Naive B cell (primary cell): ENCODE measurements at places on chromosomes 7 and 10.

GRCh38 chr7:113083132-113083815, 3.4 kb downstream of the GPR85 start:
- no peak for DNase-seq

DNA sequence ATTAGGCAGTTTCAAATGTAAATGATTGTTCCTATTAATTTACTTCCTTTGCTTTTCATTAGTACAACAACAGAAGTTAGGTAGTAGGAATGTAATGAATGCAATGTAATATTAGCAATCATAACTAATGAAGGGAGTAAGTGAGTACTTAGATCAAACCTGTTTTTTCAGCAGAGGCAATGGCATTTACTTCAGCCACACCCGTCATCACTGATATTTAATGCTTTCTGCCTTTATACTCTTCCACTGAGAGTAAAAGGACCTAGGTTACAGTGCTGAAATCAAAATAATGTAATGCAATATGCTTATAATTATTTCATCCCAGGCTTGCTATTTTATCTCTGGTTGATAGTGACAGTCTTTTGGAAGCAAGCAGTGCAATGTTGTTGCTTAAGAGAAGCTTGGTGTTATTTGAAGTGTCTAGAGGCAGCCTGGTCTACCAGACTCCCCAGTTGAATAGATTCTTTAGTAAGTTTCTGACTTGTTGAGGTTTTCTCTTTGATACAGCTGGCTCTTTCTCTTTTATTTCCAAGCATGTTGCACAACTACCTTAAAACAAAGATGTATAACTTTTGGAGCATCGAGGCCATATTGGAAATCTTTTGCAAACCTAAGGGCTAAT, 149.4 kb downstream of the RNLS start:
- DNase-seq, result no peak

GRCh38 chr7:136228171-136228570, 251.0 kb upstream of the MTPN start:
- no peak for DNase-seq

DNA sequence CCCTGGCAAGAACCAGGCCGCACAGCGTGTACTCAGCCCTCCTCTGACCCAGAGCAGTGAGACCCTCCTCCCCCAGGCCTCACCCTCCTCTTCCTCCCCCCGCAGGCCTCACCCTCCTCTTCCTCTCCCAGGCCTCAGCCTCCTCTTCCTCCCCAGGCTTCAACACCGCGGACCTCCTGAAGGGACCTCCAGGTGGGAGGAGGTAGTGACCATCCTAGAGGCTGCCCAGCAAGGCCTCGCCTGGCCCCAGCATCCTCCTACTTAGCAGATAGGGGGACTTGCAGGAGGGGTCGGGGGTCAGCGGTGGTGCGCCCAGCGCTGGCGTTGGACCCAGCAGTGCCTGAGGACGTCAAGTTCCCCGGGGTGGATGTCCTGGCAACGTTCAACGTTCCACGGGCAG, 270.8 kb downstream of the ELFN1 start:
- DNase-seq, result no peak

DNA sequence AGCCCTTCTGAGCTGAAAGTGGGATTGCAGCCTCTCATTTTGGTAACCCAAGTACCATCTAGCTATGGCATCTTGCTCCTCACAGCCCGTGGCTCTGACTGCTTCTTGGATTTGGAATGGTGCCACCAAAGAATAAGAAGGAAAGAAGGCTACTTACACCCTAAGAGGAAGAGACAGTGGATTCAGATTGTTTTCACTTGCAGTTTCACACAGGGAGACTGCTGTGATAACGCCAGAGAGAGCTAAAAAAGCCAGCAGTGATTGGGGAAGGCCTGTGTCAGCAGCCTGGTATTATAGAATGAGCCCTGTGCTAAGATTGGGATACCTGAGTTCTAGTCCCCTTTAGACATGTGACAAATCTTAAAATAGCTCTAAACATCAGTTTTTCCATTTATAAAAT, 3.6 kb upstream of the LRRC4 start:
- no peak for DNase-seq

DNA sequence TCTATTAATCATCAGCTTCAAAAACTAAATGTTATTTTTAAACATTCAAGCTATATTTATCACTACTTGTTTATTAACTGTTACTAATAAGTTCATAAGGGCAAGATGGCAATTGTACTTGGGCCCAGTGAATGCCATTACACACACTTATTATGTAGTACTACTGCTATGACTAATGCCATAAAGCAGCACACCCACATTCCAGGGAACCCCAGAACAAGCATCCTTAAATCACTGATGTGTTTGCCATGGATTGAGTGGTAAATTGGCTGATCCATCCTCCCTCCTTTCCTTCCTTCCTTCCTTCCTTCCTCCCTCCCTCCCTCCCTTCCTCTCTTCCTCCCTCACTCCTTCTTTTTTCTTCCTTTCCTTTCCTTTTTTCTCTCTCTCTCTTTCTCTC, 37.4 kb upstream of the RSU1 start:
- no peak for DNase-seq

DNA sequence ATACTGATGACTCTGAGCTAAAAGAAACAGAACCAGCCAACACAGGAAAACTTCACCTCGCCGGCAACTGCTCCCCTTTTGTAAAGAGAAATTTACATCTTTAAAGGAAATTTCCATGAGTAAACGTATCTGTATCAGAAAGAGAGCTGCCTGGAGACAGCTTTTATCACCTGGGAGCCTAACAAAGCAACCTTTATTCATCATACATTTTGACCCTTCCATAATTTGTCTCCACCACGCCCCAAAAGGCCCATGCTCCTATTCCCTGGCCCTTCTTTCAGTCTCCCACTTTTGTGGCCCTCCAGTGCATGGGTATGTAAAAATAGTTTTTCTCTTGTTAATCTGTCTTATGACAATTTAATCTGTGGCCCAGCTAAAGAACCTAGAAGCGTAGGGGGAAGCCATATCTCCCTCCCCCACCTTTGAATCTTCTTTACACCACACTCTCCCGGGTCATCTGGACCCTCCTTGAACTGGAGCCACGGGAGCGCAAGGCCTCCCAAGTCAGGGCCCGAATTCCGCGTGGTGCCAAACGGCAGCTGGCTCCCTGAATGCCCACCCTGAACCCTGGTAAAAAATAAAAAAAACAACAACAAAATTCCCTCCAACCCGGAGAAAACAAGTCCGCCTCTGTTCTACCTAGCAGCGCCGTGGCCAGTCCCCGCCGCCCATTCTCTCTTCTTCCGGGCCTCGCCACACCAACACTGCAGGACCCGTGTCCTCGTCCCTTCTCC, 15.4 kb upstream of the FKBP9 start:
- DNase-seq, result no peak

- DNase-seq, result no peak
These were observed 531.0 kb upstream of the COBL start for GRCh38 chr7:51847461-51848134.

DNA sequence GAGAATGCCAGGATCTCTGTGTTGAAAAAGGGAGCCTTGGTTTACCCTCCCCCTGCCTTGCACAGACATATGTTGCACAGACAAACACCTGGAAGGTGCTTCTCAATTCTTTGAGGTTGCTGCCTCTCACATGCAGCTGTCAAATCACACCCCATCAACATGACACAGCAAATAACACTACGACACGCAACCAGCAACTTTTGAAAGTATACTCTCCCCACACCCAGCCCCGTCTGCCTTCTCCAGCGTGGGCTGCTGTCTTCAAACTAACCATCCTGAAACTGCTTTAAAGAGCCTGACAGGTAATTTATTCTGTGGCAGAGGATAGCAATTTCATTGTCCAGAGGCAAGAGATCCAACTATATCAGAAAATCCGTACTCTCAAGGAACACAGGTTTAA, 136.1 kb downstream of the PLXNA4 start:
- no peak for DNase-seq

DNA sequence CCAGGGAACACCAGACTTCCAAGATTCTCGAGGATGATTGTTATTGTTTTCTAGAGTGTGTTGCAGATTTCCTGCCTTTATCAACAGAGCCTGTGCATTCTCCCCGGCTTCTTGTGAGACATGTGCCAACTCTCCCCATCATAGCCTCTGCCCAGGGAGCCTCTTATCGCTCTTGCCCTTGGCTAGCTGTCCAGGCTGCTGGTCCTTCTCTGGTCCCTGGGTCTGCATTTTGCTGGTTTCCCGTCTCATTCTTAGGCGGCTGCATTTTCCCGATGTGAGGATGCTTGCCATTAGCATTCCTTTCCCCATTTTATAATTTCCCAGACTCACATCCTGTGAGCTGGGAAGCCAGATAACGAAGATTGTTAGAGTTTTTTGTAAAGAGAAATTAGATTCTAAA, 15.2 kb downstream of the SLC13A4 start:
- DNase-seq, result no peak

DNA sequence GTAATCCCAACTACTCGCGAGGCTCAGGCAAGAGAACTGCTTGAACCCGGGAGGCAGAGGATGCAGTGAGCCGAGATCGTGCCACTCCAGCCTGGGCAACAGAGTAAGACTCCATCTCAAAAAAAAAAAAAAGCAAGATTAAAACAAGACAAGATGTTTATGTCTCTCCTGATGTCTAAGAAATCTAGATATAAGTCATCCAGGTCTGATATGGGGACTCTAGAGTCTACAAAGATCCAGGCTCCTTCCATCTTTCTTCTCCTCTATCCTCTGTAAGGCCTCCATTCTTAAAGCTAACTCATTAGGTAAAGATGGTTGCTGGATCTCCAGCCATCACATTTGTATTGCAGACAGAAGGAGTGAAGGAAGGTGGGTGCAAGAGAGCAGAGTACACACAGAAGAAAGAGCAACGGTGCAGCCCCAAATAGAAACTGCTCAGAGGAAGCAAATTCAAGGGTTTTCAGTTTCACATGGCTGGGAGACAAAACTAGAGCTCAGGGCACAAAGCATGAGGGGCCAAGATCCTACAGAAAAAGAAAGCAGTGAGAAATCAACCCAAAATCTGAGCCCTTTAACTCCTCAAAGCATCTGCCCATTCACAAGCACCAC, 57.6 kb downstream of the USP6NL start:
- DNase-seq, result peak; percentile 44

DNA sequence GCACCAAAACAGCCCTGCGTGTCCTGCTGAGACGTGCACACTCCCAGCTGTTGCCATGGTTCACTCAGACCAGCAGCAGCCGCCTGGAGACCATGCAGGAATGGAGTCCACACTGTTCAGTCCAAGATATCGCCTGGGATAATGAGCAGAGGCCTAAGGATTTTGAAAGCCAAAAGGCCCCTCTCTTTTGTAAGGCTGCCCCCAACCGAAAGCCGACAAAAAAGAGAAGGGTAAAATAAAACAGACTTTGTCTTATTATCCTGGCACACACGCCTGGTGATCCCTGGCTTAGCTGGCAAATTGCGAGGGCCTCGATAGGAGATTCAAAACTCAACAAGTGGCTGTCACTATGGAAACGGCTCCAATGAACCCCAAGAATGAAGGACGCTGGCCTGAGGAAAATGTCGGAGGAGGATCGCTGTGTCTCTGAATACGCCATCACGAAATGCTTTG, 263.6 kb downstream of the SKIDA1 start:
- DNase-seq, result no peak

DNA sequence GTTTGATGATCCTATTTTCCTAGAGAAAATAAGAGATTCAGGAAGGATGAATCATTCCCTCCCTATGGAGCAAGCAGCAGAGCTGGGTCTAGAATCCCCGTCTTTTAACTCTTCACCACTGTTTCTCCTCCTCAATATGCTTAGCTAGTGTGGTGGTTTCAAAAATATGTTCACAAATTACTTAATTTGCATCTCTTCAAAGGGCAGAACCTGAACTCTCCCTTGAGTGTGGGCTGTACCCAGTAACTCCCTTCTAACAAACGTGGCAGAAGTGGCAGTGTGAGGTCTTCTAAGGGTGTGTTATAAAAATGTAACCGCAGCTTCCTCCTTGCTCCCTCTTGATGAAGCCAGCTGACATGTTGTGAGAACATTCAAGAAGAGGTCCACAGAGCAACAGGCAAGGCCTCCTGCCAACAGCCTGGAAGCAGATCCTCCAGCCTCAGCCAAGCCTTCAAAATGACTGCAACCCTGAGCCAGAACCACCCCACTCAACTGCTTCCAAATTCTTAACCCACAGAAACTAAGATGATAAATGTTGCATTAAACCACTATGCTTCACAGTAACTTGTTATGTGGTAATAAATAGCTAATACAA, 36.6 kb downstream of the SRPK2 start:
- DNase-seq, result peak; percentile 84

DNA sequence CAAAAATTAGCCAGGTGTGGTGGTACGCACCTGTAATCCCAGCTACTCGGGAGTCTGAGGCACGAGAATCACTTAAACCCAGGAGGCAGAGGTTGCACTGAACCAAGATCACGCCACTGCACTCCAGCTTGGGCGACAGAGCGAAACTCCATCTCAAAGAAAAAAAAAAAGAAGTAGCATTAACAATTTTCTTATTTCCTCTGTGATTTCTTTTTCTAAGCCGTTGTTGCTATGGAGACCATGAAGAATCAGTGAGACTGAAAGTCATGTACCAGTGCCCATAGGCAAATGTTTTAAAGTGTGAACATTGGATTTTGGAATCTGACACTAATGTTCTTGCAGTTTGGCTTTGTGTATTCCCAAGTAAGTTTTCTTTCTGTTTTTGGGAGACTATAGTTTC, 18.4 kb upstream of the MAP3K8 start:
- peak; percentile 83 for DNase-seq

GRCh38 chr10:4566011-4566410, 260.0 kb upstream of the AKR1E2 start:
- DNase-seq, result no peak

- DNase-seq, result no peak
These were observed 234.7 kb downstream of the SKAP2 start for GRCh38 chr7:26629696-26630095.

DNA sequence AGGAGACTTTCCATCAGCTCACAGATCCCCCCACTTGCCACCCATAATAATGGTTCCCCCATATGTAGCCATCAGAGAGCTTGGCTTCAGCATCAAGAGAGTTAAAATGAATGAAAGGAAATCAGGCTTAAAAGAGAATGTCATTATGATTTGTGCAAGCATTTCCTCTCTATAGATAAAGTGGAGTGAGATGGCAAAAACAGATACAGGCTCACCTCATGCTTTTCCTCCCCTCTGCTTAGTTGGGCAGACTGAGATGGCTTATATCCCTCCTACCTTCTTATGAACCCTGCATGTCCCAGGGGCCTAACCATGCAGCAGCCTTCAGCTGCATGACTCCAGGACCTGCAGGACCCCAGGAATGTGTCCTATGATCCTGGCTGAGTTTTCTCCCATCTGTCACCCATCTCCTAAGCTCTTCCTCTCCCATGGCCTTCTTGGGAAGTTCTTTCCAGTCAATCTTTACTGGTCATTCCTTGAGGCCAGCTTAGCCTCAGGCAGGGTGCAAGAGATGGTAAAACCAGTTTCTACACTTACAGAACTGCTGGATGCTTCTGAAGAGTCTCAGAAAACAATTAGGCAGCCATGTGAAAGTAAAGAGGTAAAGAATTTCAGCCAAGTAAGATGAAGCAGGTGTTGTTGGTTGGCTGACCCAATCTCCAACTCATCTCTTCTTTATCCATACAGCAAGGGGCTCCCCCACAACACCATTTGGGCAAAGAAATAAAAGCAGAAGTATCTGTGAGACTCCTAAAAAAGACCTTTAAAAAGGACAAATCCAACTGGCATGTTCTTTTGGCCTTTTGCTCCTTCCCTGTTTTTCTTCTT, 159.7 kb downstream of the RTKN2 start:
- DNase-seq, result peak; percentile 24
